ENCODE measurements at places on chromosomes 3 and 15. TPM values are rescaled to one million over a fixed set of nuclear protein-coding genes. Genes with fewer than 3 reads are reported as not detected.

- no peaks in the 10 kb centered on the region for H3K27me3 ChIP-seq
- H3K4me1 ChIP-seq: no peaks in the 10 kb centered on the region
- no peaks in the 10 kb centered on the region for H3K36me3 ChIP-seq
- H3K27ac ChIP-seq: no peak overlapping the region
- no peak overlapping the region for H3K4me3 ChIP-seq
These were observed 20.4 kb downstream of the RBP1 start for GRCh38 chr3:139518926-139519842.

DNA sequence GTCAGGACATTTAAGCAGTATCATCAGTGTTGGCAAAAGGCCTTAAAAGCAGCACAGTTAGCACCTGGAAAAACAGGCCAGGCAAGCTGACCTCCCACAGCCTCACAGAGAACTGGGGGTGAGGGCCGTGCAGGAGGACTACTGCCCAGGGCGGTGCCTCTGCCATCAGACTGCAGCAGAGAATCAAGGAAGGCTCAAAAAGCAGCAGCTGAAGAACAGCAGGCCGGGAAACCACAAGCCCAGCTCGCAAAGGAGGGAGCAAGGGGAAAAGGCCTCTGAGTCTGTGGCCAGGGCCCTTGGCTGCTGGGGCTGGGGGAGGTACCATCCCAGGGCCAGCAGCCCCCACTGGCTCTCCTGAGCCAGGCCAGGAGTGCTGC, 84.2 kb downstream of the SEC22A start:
- H3K4me3 ChIP-seq: no peak overlapping the region
- H3K27me3 ChIP-seq: no peaks in the 10 kb centered on the region
- no peak overlapping the region for H3K27ac ChIP-seq
- H3K36me3 ChIP-seq: no peaks in the 10 kb centered on the region
- no peaks in the 10 kb centered on the region for H3K4me1 ChIP-seq

- H3K4me3 ChIP-seq: no peak overlapping the region
- H3K27me3 ChIP-seq: no peaks in the 10 kb centered on the region
- H3K4me1 ChIP-seq: no peaks in the 10 kb centered on the region
These were observed 112.8 kb upstream of the BCL6 start for GRCh38 chr3:187858041-187858440.

DNA sequence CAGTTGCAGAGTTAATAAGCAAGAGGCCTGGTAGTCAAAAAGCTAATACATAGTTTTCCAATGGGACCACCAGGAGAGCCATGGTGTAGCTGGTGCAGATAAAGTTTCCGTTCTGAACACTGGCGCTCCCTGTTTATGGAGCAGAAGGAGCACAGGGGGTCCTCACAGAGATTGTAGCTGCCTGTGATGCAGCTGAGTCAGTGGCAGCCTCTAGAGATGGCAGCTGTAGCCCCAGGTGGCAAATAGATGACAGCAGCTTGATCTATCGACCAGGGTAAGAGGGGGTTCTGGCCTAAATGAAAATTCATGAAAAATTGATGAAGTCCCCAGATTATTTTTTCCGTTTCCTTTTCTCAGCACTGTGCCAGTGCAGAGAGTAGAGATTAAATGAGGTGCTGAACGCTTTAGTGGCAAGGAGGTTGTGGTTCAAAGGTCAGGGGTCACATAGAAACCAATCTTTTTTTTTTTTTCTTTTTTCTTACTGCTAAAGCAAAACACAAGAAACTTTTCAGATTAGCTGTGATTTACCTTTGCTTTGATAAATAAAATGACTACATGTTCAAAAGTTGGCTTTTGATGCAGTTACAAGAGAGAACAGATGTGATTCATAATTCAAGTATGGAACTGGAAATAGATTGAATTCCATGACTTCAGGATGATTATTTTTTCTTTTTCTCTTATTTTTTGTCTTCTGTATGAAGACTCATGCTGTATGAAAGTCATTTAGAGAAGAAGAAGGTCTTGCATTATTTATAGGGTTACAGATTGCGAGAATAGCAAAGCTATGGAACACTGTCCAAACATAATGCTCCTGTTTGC, 63.3 kb downstream of the ROBO2 start:
- no peaks in the 10 kb centered on the region for H3K4me1 ChIP-seq
- no peaks in the 10 kb centered on the region for H3K27me3 ChIP-seq
- no peaks in the 10 kb centered on the region for H3K36me3 ChIP-seq
- no peak for DNase-seq
- no peak overlapping the region for H3K27ac ChIP-seq

- H3K27ac ChIP-seq: no peak overlapping the region
- H3K4me1 ChIP-seq: no peaks in the 10 kb centered on the region
- no peaks in the 10 kb centered on the region for H3K27me3 ChIP-seq
- no peaks in the 10 kb centered on the region for H3K36me3 ChIP-seq
- no peak for DNase-seq
- H3K4me3 ChIP-seq: no peak overlapping the region
These were observed 220.2 kb downstream of the NTRK3 start for GRCh38 chr15:88036154-88036839.

DUOXA2 gene
- 0.05 TPM for total RNA-seq

EXD1 gene
- total RNA-seq: 0.09 TPM

CCDC191 gene
- total RNA-seq: 2.5 TPM

SPATA12 gene
- total RNA-seq: 0.05 TPM

All from thymus (tissue), 14 donors.